ENCODE measurements at places on chromosomes 6 and 20.

DNA sequence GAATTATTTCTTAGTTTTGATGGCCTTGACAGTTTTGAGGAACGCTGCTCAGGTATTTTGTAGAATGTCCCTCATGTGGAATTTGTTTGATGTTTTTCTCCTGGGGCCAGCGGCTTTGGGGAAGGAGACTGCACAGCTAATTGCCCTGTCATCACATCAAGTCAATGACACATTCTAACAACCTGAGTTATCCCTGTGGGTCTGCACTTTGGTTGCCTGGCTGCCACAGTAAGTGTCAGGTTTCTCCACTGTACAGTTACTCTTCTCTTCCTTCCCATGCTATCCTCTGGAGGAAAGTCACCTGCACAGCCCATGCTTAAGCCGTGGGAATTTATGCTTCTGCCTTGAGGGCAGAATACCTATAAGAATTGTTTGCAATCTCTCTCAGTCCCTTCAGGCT, 1.4 kb upstream of the TREML4 start:
- no peak for DNase-seq

DNA sequence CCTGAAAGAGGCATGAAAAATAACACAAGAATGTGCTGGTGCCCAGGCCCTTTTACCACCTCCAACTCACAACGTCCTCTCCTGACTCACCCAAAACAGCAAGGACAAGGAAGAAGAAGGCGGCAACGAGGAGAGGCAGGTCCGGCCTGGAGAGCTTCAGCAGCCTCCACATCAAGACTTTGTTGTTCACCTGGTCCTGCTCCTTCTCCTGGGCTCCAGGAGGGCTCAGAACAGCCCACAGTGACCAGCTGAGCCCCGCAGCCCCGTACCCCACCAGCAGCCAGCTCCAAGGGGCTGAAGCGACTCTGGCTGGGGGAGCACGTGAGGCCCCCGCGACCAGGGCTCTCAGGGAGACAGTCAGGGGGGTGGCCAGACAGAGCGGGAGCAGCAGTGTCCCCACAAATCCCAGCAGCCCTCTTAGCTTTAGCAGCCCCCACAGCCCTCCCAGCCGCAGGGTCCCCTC, 857 bp downstream of the TAP2 start:
- no peak for DNase-seq

DNA sequence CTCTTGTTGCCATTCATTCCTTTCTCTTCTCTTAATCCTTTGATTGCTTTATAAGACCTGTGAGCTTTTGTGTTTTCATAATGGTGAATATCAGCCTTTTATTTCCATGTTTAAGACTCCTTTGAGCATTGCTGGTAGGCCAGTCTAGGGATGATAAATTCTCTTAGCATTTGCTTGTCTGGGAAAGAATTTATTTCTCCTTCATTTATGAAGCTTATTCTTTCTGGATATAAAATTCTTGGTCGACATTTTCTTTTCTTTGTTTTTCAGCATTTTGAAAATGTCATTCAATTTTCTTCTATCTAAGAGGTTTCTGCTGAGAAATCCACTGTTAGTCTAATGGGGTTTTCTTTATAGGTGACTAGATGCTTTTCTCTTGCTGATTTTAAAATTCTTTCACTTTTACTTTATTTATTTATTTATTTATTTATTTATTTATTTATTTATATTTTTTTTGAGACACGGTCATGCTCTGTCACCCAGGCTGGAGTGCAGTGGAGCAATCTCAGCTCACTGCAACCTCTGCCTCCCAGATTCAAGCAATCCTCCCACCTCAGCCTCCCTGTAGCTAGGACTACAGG, 15.0 kb downstream of the ARFGEF3 start:
- DNase-seq, result no peak

- no peak for DNase-seq
Observed at GRCh38 chr6:84669945-84670344, 94.5 kb downstream of the TBX18 start.

DNA sequence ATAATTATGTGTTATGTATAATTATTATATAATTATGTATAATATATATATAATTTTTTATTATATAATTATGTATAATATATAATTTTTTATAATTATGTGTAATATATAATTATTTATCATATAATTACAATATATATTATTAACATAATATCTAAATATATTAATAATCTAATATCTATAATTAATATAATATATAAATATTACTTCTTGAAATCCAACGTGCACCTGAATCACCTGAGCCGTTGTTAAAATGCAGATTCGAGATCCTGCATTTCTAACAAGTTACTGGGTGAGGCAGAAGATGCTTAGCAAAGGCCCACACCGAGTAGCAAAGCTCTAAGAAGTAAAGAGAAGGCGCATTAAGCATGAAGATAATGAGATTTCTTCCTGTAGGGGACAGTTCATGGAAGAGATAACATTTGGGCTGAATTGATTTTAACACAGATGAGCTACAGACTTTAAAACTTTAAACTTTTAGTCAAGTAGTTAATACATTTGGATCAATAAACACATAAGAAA, 406.4 kb upstream of the PLCB4 start:
- DNase-seq, result no peak

GRCh38 chr20:62320581-62321354, 18.0 kb downstream of the ADRM1 start:
- DNase-seq, result peak; percentile 91

- DNase-seq, result no peak
Observed at GRCh38 chr20:11755071-11755841, 162.4 kb upstream of the BTBD3 start.

Measured in K562 (cell line).